Pancreas (tissue), 10 donors: ENCODE measurements at places on chromosomes 5 and 9.

- DNase-seq, result no peak
Measured at GRCh38 chr9:135596211-135596610, 34.7 kb downstream of the PAEP start.

GRCh38 chr5:39447059-39447458 is 22.3 kb upstream of the DAB2 start:
- DNase-seq, result no peak

GRCh38 chr5:158820891-158821290 is 278.8 kb downstream of the EBF1 start:
- no peak for DNase-seq

DNA sequence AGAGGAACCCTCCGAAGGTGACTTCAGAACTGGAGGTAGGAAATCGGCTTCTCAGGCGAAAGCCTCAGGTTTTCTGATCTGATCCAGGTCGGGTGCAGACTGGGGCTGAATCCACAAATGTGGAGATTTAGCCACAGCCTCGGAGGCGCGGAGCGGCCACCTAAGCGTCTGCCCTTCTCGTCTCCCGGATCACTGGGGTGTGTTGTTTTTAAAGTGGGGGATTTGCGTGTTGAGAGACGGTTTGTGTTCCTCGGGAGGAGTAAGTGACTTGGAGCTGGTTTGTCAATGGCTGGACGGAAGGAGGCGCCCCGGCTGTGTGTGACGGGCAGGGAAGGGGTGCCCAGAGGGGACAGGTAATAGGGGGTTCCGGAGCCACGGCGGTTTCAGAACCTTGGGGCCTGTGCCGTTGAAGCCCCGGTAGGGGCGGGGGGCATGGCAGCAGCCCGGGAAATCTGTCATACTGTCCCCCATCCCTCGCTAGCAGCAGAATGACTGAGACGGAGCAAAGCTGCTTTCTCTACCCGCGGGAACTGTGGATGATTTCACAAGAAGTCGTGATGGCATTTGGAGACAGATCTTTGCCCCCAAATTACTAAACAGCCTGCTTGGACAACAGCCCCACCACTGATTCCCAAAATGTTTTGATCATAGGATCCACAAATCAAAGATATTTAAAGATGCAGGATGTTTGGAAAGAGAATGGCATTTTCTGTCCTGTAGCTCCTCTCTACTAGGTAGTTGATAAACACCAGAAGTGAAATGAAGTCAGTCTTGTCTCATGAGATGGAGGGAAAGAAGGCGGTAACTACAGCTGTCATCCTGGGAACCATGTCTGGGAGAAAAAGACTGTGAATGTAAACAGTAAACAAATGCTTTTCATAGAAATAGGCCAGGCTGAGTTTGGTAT is 216.5 kb downstream of the PDZD2 start:
- DNase-seq, result peak; percentile 66

DNA sequence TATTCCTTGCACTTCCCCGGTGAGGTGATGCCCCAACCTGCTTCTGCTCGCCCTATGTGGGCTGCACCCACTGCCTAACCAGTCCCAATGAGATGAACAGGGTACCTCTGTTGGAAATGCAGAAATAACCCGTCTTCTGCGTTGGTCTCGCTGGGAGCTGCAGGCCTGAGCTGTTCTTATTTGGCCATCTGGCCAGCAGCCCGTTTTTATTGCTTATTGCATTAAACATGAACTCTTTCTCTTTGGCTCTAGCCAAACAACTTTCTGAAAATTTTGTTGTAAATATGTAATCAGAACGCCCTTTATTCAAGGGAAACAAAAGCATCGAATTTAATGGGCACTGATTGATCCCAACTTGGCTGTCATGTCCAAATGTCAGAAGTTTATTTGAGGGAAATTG is 124.7 kb upstream of the FTMT start:
- DNase-seq, result no peak
